ENCODE measurements at places on chromosomes 7 and 10.

GRCh38 chr10:68171539-68172080, 60.3 kb downstream of the ATOH7 start:
- no peak for DNase-seq

- DNase-seq: no peak
Observed at GRCh38 chr10:6187278-6187677, 15.5 kb upstream of the PFKFB3 start.

- DNase-seq: no peak
Observed at GRCh38 chr10:100637785-100638184, 102.0 kb downstream of the HIF1AN start.

GRCh38 chr7:36633377-36633776, 90.9 kb downstream of the AOAH start:
- DNase-seq: no peak

DNA sequence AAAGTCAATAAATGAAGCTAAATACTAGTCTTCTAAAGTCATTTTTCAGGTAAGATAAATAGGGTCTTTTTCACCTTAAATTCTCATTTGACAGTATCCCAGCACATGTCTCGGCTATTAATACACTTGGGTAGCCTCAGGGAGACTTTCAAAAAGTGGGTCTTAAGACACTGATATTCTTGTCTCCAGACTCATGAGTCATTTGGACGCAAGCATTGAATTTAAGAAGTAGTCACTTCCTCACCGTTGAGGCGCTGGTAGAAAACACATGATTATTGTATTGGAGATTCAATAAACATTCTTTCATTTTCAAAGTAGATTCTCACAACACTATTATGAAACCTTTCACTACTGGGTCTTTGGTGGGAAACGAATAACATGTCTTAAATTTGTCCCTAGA, 108.9 kb upstream of the SP8 start:
- no peak for DNase-seq

- DNase-seq: no peak
Observed at GRCh38 chr10:24483701-24484100, 240.0 kb downstream of the ARHGAP21 start.

GRCh38 chr10:125451319-125451718, 231.6 kb downstream of the TEX36 start:
- no peak for DNase-seq

- DNase-seq: no peak
Observed at GRCh38 chr7:77181015-77181595, 18.5 kb downstream of the FGL2 start.

DNA sequence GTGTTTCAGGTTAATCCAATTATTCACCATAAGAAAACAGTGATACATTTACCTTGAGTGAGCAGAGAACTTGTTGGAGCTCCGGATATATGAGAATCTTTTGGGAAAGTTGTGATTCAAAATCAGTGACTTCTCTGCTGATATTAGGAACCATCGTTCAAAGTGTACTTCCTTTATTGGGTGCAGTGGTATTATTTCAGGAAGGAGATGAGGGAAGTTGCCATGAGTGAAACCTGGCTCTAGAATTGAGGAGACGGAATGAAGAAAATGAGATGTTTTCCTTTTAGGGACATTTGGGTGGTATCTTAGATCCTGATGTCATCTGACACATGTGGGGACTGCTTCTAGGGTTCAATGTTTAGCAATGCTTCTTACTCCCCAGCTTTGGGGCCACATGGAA, 343.9 kb downstream of the ABCA13 start:
- no peak for DNase-seq

DNA sequence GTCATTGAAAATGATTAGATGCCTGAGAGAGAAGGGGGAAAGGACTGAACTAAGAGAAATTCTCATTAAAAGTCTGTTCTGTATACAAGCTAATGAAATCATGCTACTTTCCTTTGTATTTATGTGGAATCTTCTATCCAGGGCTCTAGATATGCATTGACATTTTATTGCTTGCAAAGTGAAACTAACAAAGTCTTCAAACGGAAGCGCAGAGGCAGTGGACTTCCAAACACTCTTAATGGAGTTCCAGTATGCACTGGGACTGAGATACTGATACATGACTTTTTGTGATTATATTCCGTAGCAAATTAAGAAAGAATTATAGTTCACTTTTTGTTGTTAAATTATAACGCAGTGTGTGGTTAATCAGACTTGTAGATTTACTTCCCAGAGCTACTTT, 166.8 kb upstream of the TBX20 start:
- DNase-seq: no peak

DNA sequence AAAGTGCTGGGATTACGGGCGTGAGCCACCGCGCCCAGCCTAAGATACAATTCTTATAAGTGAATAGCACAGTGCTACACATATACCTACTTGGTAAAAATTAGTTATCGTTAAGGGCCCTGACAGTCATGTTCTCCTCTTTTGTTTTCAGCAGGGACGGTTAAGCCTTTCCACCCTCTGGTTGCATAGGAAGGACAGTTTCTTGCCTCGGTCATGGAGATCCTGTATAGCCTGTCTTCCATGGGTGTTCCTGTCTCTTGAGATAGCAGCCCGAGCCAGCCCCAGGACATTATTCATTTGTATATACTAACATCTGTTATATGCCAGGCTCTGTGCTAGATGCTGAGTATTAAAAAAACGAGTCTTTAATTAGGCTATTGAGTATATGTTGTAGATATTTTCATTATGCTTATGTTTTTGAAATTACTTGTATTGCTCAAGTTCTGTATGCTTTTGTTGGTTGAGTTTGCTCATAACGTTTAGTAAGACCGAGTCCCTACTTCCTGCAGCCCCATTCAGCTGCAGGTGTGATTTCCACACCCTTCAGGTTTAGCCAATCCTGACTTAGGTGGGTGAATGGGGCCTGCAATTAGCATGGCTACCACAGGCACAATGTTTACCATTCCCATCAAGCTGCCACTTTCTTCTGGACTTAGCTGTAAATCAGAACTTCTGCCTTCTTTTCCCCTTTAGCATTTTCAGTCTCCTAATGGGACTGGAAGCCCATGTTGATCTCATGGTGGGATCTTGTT, 24.8 kb downstream of the CCSER2 start:
- DNase-seq: no peak

DNA sequence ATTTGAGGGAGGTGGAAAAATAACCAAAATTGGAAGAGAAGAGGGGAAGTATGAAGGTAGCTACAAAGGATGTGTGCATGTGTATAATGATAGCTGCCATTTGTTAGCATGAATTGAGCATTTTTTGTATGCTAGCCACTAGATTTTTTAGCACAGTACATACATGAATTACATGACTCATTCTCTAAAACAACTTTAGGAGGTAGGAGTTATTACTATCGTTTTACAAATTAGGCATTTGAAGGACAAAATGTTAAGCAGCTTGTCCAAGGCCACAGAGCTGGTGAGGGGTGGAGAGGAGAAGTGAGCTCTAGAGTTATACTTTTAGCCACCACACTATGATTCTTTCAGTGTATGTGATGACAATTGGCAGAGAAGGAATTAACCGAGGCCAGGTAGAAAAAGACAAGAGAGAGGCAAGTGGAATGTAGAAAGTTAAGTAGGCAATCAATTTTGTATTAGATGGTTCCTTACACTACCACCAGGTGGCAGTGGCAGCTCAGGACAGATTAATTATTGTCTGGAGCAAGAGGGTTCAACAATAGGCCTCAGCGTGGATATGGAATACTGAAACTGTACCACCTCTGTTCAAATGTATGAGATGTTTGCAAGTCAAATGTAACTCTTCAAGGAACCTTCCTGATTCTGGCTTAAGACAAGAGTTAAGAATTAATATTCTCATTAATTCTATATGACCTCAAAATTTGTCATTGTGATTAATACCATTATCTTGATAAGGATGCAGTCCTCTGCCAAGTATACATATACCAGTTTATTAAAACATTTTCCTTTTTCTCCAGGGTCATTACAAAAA, 128.0 kb downstream of the MBL2 start:
- no peak for DNase-seq

GRCh38 chr10:33137356-33138005, 179.5 kb upstream of the ITGB1 start:
- no peak for DNase-seq

- no peak for DNase-seq
Observed at GRCh38 chr10:3969876-3970666, 185.1 kb upstream of the KLF6 start.

- peak; percentile 81 for DNase-seq
Observed at GRCh38 chr7:55517191-55517633, 55.1 kb downstream of the VOPP1 start.

DNA sequence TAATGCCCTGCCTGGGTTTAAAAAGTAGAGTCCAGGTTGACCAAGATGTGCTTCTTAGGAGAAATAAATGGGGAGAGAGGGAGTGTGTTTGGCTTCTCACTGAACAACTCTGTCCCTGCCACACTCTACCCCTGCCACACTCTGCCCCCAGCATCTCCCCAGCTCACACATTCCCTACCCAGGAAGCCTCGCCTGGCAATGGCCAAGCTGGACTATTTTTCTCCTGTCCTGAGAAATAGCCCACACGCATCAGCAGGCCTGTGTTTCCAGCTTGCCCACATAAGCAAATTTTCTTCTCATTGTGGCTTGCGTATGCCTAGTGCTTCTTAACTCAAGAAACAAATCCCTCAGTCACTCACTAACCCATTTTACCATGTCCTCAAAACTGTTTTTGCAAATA, 1.8 kb downstream of the LRRC18 start:
- no peak for DNase-seq

DNA sequence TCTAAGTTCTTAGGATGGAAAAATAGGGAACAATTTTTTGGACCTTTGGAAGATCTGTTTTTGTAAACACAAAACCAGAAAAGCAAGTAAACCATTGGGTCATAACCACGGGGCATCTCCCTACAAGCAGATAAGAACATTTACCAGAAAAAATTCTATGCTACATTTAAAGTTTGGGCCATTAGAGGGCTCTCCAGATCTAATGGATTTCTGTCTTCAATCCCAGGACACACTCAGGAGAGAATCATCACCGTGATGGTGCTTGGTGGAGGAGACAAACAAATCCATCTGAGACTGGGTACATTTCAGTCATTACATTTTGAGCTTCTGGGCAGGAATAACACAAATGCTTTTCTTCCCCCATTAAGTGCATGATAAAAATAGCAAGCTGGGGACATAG, 178.4 kb upstream of the TARP start:
- no peak for DNase-seq

GRCh38 chr7:38368191-38368605, 94.8 kb upstream of the TARP start:
- peak; percentile 84 for DNase-seq

DNA sequence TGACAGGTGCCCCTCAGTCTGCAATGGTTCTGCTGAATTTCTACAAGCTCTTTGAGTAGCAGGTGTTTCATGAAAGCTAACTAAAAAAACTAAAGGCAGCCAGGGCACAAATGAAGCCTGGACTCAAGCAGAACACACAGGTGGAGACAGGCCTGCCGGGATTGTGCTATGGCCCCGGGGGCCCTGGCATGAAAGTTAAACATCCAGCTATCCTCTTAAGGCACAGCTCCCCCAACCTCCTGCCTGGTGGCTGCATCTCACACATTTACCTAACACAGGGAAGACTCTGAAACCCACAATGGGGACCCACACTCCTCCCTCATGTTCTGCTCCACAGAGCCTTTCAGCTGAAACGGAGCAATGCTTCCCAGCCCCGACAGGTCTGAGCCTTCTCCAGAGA, 76.3 kb upstream of the CAMK2B start:
- DNase-seq: no peak

GRCh38 chr7:44824894-44825526, 22.9 kb downstream of the H2AZ2 start:
- no peak for DNase-seq

DNA sequence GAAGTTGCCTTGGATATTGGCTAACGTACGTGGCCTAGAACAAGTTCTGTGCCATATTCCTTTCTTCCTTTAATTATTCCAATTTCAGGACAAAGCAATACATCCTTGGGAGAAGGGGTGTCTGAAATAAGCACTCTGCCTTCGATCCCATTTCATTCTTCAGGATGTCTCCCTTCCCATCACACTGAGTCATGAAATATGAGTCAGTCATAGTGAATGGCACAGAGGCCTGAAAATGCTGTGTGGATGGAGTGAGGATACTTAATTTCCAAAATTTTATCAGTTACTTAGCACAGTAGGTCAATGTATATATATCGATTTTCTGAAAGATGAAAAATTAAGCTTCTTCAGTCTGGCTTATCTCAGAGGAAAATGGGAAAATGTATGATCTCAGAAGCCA, 19.5 kb downstream of the EVX1 start:
- DNase-seq: no peak

GRCh38 chr7:116431787-116432526, 67.6 kb upstream of the CAV2 start:
- DNase-seq: no peak

GRCh38 chr7:41652267-41652666, 50.6 kb downstream of the INHBA start:
- no peak for DNase-seq
